ENCODE measurements at places on chromosomes 2 and 18.

GRCh38 chr2:181619516-181619915 lies 37.4 kb downstream of the CERKL start:
- DNase-seq, result no peak

DNA sequence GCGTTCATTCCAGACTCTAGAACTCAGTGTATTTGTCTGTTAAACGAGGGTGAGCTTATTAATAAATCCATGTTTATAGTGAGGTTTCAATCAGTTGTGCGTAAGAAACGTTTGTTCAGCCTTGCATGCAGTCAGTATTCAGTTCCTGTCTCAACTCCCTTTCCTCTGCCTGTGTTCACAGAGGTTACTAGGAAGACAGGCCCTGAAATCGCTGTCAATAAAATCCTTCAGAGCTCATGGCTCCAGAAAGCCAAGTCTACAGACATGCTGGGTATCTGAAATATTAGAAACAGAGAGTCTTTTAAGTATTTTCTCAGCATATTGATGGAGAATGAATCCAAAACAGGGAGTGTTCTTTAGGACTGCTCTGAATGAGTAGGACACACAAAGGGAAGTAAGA lies 75.4 kb downstream of the KLF7 start:
- DNase-seq, result no peak

DNA sequence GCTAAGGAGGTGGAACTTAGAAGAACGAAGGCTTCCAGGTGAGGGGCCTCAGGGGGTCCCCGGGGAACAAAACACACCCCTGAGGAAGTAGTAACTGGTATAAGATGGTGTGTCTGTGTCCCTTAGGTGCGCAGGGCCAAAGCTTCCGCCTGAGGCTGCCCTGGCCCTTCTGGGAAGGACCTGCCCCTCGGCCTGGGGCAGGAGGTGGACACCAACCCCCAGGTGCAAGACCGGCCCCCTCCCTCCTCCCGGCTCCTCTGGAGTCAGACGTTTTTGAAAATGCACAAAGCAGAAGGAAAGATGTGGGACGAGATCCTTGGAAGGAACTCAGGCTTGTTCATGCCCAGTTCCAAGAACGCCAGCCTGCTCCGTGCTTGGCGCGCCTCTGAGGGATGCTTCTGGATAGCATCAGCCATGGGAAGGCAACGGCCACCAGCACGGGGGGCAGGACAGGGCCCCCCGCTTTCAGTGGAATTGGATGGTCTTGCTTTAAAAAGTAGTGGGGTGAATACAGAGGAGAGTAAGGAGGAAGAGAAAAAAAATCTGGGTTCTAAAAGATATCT lies 37.5 kb downstream of the MYT1L start:
- no peak for DNase-seq

DNA sequence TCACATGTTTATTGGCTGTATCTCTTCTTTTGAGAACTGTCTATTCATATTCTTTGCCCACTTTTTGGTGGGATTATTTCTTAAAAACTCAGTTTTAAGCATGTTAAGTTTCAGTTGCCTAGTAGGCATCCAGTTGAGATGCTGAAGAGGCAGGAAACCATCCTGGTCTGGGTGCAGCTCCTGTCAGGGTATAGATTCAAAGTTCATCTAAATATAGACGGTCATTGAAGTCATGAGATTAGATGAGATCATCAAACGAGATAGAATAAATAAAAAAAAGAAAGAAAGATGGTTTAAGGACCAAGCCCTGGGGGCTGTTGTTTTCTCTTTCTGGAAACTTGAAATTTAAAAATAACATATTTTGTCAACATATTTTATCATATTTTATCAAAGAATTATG lies 9.2 kb upstream of the DNAH7 start:
- DNase-seq, result no peak

Measured in stimulated activated CD8-positive, alpha-beta memory T cell treated with anti-CD3 and anti-CD28 coated beads, Interleukin-12 subunit alpha, Interleukin-12 subunit beta, amount 100 ng/mL, for 1 hour (primary cell).